NCI-H1048 (cell line): ENCODE measurements at places on chromosomes 13 and 19.

DNA sequence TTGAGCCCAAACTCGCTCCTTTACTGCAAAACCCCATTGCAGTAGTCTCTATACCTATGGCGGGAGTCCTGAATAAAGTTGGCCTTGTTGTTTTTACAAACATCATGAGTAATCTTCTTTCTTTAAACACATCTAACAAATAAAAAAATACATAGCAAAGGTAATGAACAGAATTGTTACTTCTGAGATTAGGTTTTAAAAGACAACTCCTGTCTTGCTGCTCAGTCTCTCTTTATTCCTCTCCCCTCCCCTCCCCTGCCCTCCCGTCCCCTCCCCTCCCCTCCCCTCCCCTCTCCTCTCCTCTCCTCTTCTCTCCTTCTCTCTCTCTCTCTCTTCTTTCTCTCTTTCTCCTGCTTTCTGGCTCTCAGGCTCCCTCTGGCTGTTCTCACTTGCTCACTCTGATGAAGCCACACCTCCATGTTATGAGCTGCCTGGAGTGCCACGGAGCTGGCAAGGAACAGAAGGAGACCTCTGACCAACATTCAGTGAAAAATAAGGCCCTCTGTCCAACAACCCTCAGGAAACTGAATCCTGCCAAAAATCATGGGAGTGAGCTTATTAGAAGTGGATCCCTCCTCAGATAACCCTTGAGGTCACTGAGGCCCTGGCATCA lies 300.7 kb upstream of the MIR17HG start:
- DNase-seq = no peak

DNA sequence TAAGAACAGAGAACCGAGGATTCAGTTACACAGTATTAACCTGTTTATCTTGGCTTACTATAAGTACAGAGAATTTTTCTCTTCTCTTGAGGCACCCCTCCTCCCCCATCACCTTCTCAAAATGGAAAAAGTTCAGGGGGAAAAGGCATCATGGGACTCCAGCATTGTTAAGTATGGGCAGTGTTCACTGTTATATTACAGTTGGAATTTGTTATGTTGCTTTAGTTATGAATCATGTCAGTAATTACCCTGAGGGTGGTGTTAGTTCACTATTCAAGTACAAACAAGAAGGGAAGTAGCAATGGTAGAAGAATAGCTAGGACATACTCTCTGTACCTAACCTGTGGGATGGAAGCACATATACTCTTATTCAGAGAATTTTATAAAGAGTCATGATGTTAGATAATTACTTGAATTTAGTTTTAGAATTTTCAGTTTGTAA lies 12.0 kb downstream of the LPAR6 start:
- no peak for DNase-seq

DNA sequence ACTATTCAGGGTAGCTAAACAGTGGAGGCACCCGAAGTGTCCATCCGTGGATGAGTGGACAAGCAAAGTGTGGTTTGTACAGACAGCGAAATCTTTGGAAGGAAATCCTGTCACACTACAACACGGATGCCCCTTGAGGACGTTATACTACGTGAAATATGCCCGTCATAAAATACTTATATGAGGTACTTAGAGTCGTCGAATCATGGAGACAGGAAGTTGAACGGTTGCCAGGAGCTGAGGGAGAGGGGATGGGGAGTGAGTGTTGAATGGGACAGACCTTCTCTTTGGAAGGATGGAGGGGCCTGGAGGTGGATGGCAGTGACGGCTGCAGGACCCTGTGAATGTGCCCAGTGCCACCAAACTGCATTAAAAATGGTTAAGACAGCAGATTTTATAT lies 11.6 kb downstream of the ATP4B start:
- DNase-seq = no peak

DNA sequence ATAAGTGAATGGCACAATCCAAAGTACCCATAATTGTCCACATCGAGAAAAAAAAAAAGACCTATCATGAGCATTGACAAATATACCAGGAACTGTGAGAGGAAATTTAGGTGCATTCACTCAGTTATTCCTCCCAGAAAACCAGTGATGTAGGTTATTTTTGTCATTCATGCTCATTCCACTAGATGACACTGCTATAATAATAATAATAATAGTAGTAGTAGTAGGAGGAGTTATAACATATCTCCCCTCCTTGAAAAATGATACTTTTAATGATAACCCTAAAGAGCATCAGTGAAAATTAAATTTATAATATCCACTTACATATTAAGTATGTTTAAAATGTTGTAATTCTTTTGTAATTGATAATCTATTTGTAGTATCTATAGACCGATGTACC lies 463.9 kb upstream of the MIR17HG start:
- no peak for DNase-seq

DNA sequence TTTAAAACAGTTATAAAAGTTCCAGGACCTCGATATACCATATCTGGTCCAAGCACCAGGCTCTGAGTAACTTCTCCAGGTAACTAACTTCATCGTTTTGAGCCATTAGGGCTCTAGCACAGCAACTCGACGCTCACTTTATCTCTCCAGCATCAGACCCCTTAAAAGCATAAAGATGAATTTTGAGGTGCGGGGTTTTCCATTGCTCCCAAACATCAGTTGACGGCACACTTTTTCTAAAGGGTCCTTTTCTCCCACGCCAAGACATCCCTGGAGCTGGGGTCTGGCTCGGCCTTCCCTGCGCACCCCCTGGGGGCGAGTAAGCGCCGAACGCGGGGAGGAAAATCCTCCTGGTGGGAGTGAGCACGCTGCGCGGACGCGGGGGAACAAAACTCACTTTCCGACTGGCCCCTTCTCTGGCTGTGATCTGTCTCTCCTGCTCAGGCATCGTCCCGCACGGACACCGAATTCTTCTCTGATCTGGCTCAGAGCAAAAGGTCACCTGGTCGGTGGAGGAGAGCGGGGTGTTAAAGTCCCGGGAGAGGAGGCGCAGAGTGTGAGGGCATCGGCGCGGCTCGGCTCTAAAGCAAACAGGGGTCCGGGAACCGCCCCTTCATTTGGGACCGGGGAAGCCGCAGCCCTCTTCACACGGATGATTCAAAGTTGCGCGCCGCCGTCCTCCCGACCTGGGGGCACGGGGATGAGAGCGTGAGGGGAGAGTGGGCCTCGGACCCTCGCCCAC lies at the start of gene ATP7B:
Gene ATP7B, minus strand, starts transcription at position 561 of the 742 bp plus-strand sequence. Its CDS starts 113 bp downstream, at position 448.
- DNase-seq = no peak

DNA sequence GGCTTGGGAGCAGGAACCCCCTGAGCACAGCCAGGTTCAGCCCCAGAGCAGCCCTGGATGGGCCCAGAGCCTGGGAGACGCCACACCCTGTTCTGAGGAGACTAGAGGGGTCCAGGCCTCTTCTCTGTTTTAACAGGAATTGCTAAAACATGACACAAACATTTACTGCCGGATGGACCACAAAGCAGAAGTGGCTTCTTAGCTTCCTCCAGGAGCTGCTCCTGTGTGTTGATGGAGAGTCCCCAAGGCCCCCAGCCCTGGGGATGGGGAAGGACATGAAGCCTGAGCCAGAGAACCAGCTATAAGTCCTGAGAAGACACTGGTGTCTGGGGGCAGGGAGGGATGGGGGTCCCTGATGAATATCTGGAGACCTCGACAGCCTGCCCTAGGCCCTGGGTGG lies 14.6 kb downstream of the CEACAM3 start:
- no peak for DNase-seq

DNA sequence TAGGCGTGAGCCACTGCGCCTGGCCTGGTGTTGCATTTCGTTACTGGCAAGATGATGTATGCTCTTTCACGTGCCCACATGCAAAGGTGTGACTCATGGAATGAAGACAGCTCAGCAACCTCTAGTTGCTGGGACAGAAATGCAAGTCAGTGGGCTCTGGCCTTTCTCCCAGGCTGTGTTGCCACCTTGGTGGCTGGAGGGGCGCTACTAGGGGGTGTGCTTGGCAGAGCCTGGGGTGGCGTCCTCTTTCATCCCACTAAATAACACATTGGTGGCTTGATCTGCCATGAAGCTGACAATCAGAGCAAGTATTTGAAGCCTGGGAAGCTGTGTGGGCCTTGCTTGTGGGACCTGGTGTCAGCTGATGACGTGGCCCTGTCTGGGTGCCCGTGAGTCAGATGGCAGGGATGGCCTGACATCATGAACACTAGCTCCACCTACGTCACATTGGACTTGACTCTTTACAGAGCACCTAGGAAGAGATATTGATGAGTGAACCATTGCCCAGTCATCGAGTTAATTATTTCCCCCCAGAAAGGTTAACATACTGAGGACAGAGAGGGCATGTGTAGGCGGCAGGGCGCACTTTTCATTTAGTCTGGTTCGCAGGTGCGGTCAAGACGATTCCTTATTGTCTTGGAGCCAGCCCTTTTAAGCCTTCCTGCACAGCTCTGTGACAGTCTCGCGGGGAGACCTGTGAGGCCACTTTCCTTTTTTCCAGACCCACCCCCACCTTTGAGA lies 154.2 kb downstream of the TM9SF2 start:
- DNase-seq = no peak

GRCh38 chr13:111944171-111944583 lies 122.8 kb upstream of the SOX1 start:
- no peak for DNase-seq

GRCh38 chr13:94242554-94242953 lies 236.9 kb downstream of the DCT start:
- DNase-seq = no peak

DNA sequence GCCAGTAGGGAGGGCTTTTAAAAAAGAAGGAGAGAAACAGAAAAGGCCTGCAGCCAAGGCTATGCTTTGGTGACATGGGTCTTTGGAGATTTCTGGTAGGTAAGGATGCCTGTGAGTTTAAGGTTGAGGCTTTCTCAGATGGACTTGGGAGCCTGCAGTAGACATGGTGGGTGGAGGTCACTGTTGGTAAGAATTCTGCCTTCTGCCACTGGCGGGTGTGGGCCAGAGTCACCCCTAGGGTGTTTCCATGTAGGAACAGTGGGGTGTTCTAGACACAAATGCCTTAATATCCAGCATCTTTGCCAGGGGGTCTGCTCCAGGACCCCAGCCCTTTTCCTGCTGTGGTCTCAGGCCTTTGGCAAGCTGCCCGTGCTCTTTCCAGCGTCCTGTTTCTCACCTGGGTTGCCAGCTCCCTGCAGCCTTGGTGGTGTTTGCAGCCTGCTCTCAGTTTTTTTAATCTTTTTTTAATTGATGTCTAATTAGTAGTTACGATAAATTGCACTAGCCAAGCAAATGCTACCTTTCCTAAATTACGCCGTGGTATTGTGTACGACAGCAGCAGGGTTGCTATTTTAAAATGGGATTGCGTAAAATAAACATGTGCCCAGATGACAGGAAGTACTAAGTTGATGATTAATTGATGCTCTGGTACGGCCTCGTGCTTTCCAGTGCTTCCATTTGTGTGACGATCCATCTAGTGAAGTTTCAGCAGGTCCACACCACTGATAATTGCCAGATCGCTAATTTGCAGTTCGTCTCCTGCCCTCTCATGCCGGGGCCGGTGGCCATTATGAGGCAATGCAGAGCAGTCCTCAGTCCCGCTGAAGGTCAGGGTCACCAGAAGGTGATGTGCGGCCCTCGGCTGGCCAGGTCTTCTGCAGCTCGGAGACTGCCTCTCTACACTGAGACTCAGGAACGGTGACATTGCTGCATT lies 35.3 kb upstream of the NPAS1 start:
- DNase-seq = no peak

DNA sequence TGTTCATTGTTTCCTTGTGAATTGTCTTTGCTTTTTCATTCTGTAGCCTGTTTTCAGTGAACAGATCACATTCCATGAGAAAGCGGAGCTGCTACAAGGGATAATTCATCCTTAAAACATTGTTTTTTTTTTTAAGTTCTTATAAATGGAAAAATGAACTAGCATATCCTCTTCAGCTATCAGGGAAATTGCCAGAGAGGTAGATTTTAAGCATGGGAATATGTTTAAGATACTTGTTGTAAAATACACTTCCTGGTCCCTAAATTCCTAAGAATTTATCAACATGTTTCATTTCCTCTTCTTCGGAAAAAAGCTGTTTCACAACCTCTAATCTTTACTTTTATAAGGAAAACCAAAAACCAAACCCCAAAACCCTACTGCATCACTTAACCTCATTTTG lies 238.0 kb downstream of the POSTN start:
- DNase-seq = no peak

DNA sequence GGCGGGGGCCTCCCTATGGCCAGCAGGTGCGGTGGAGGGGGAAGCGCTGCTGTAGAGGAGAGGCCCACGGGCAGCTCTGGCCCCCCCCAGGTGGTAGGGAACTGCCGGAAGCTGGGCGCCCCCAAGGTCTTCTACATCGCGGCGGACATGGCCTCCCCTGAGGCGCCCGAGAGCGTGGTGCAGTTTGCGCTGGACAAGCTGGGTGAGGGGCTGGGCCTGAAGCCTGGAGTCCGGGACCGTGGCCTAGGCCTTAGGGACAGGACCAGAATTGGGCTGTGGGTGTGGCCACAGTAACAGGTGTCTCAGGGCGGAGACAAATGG lies 3.8 kb upstream of the RPL36 start:
- no peak for DNase-seq
